ENCODE measurements at places on chromosomes 12 and 14.

GRCh38 chr14:102085948-102086708 lies 716 bp downstream of the HSP90AA1 start:
- DNase-seq = peak; percentile 77

- DNase-seq = peak; percentile 26
Measured at GRCh38 chr12:2693244-2693860, 101.4 kb upstream of the FKBP4 start.

DNA sequence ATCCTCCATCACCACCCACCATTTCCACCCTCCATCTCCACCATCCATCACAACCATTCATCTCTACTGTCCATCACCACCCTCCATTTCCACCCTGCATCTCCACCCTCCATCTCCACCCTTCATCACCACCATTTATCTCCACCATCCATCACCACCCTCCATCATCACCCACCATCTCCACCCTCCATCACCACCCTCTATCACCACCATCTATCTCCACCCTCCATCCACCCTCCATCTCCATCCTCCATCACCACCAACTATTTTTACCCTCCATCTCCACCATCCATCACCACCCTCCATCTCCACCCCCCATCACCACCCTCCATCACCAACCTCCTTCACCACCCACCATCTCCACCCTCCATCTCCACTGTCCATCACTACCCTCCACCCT lies 4.7 kb upstream of the CEP170B start:
- DNase-seq = no peak

GRCh38 chr12:109277899-109278762 lies 31.0 kb downstream of the FOXN4 start:
- peak; percentile 68 for DNase-seq

DNA sequence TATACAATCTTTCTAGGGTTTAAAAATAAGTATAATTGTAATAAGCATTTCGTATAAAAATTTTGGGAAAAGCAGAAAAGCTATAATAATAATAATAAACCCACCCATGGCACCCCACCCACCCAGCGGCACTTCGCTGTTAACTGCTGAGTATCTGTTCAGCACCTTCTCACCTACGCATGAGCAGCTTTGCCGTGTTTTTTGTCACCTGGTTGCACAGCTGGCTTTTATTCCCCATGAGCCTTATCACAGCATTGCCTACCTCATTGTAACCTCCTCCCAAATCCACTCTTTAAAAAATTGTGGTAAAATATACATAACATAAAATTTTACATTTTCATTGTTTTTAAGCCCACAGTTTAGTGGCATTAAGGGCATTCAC lies 34.7 kb downstream of the CYP46A1 start:
- DNase-seq = no peak

- DNase-seq = peak; percentile 14
Measured at GRCh38 chr14:67268426-67269150, 27.4 kb downstream of the PALS1 start.

DNA sequence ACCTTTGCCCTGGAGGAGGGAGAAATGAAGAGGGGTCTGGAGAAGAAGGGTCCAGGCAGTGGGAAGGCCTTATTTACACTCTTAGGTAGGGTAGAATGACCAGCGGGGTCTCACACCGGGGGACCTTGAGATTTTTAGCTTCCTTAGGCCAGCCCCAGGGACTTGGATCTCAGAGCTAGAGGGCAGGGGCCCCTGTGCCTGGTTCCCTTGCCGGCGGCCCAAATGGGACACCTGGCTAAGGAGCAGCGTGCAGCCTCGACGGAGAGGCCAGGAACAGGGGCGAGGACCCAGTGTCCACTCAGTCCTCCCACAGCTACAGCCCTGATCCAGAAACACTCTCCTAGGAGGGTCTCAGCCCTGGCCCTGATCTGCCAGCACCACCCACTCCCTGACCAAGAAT lies 41.8 kb downstream of the DIO3 start:
- DNase-seq = no peak

GRCh38 chr12:53996240-53997203 lies 3.4 kb upstream of the HOXC9 start:
- DNase-seq = no peak

DNA sequence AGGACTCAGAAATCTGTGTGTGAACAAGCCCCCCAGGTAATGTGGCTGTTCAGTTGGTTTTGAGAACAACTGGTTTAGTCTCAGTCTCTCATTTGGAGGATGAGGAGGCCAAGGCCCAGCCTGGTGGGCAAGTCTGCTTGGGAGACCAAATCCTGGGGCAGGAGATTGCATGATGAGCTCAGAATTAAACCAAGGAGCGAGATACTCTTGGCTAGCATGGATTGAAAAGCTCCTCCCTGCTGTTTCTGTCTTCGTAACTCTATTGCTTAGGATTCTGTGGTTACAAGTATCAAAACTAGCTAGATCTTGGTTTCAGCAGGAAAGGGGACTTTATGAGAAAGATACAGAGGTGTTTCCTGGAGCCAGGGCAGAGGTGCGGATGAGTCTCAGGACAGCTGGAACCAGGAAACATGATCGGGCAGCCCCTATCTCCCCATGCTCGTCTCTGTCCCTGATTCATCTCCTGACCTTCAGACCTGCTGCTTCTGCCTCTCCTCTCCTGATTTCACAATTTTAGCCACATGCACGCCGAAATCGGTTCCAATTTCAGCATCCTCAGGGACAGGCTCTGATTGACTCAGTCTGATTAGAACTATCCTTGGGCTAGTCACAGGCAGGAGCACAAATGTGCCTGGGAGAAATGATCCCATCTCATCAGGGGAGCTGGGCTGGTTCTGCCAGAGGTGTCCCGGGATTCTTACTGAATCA lies 40.2 kb upstream of the RIN3 start:
- no peak for DNase-seq

DNA sequence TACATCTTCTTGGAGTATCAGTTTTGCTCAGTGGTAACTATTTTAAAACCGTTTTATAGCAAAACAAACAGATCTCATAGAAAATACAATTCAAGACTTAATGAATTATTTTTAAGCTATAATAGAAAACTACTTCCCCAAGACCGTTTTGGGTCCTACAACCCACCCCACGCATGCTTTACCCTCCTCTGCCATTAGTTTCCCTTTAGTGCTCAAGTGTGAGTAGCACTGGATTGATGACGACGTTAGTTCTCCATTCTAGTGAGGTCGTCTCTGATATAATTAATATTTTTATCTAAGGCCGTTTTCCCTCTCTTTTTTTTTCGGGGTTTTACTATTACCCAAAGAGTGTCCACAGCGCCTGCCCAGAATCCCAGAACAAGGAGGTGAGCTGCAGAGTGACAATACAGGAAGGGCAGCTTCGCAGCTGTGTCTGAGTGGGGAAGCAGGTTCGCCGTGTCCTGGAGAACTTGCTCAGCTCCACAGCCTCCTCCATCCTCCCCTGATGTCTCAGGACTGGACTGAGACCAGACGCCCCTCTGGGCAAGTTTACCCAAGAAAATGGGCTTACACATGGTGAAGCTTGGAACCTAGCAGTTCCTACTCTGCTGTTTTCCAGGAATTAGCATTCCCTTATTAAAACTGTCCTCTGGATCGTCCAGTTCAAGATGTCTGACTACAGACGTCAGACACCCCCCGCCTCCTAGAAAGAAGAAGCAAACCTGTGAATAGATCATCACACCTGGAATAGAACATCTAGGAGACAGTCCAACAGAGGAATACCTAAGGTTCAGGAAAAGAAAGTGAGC lies 31.9 kb upstream of the MON2 start:
- DNase-seq = peak; percentile 59

DNA sequence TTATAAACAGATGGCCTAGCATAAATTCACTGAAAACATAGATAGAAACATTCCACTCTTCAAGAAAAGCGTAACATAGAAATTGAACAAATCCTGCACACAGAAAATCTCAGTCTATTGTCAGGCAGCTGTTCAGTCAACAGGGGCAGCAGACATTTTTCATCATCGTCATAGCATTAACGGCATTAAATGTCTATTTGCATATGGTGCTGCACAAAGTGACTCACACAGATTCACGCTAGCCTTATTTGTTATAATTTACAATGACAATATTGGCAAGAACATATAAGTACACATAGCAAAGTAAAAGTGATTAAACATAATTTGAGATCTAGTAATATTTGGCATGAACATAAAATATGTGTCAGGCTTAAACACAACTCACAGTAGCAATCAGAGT lies 95.7 kb downstream of the CEP128 start:
- DNase-seq = peak; percentile 75

DNA sequence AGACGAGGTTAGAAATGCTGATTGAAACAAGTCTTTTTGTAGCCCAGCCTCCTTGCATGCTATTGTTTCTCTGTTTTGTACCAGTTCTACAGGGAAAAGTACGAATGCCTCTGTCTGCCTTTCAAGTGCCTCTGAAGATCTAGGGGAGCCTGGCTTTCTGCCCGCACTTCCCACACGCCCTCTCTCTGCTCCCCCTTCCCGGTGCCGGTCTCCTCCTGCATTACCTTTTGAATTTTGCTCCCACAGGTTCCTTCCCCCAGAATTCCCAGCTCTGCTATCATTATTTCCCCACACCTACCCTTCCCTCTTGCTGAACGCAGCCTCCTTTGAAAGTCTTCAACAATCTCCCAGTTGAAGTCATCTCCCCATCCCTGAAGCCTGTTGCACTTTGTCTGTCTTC lies 689.7 kb downstream of the BCL11B start:
- DNase-seq = no peak

DNA sequence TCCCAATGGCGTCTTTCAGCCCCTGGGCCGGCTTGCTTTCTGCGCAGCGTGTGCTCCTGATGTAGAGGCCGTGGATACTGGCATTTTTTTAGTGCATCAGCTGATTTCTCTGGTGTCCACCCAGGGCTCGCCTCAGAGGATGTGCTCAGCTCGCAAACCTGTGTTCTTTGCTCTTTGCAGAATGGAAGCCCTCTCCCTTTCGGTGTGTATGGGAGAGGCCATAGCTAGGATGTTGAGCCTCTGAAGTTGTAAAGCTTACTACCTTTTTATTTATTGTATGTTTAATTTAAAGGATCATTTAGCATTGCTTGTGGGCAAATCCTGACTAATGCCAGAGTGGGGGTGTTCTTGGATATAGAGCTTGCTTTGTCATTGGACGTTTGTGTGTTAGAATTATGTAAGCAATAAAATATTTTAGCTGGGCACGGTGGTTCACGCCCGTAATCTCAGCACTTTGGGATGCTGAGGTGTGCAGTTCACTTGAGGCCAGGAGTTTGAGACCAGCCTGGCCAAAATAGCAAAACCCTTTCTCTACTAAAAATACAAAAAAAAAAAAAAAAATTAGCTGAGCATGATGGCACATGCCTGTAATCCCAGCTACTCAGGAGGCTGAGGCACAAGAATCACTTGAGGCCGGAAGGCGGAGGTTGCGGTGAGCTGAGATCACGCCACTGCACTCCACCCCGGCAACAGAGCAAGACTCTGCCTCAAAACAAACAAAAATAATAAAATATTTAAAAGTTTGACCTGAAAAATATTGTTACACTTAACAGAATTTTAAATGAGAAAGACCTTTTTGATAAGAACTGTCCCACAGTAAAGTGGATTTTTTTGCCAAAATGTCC lies 52.6 kb upstream of the MMP17 start:
- DNase-seq = no peak

DNA sequence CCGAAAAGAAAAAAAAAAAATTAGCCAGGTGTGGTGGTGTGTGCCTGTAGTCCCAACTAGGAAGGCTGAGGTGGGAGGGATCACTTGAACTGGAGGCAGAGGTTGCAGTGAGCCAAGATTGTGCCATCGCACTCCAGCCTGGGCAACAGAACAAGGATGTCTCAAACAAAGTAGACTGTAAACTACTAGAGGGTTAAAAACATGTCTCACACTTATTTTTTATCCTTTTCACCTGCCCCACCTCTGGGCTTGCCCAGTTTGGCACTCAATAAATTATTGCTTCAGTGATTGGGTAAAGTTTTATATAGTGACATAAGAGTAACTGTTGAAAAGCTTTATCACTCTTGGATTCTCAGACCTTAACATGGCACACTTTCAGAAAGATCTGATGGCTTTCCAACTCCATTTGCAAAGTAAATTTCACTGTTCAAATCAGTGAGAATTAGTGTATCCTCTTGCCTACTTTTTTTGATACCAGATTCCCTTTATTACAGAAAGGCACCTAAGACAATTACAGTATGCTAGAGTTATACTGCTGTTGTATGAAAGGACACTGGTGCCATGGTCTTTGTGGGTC lies 56.3 kb upstream of the NPFF start:
- no peak for DNase-seq

DNA sequence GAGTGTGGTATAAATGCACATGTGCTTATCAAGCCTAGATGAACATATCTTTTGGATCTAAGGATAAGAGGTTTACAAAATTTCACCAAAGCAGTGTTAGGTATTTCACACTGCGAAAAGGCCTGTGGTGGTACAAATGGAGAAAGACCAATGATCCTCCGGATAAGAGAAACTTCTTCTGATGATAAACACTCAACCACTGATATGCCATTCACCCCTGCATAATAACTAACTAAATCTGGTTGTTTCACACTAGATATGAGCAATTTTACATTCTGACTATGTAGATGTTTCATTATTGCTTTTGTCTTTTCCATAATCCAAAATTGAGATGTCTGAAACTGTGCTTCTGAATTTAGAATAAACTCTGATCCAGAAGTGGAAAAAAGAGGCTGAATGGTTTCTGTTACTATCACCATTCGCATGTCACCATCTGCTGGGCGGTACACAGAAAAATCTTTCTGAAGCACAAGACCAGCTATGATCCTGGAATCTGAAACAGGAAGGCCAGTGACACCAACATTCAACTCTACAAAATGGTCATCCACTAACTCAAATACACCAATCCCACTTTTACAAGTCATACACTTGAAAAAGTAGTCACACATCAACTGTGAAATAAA lies 1.3 kb downstream of the BBS10 start:
- DNase-seq = peak; percentile 18

DNA sequence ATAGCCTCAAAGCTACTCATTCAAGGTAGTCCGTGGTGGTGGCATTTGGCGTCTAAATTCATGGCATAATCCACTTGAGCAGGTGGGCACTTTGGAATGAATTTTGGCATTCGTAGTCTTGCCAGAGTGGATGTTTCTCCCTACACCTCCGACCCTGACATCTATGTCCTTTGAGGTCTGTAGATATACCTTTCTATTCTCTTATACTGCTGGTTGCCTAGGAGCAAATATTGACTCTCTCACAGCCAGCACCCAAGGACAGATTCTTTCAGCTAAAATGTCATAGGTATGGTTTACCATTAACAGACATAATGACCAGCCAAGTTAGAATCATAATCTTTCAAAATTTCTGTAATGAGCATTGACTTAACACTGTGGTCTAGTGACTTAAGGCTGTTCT lies 47.4 kb upstream of the FLRT2 start:
- no peak for DNase-seq

GRCh38 chr12:107632246-107632645 lies 53.4 kb upstream of the PWP1 start:
- no peak for DNase-seq

DNA sequence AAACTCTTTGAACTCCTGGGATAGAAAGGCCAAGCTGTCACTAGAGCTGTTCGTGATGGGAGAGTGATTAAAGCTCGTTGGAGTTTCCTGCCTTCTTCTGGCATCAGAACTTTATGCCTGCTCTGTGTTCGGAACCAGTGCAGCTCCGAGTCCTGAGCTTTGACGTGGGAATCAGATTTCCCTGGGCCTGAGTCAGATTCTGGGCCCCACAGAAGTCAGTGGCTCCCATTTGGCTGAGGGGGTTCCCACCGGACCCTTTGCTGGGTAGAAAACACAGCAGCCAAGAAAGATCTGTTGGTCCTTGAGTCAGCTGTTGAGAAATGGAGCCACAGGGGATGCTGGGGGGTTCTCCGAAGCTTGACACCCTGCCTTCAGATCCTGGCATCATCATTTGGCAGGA lies 238.0 kb downstream of the CHST11 start:
- DNase-seq = no peak

Measured in NCI-H69 (cell line).